Left cardiac atrium (tissue), 4 donors: ENCODE measurements at places on chromosomes 16 and 17. TPM values are rescaled to one million over a fixed set of nuclear protein-coding genes. Genes with fewer than 3 reads are reported as not detected.

Gene ZNF469
- 1.7 TPM for total RNA-seq

Gene SLC2A4
- 87.6 TPM for total RNA-seq

Gene DECR2
- 8.9 TPM for total RNA-seq

Gene DBNDD1
- 2.6 TPM for total RNA-seq

Gene TSNAXIP1
- total RNA-seq: 0.74 TPM

Gene HS3ST3A1
- 0.27 TPM for total RNA-seq

Gene C17orf75
- total RNA-seq: 15.0 TPM

Gene LRRC37A3
- total RNA-seq: 9.6 TPM

DNA sequence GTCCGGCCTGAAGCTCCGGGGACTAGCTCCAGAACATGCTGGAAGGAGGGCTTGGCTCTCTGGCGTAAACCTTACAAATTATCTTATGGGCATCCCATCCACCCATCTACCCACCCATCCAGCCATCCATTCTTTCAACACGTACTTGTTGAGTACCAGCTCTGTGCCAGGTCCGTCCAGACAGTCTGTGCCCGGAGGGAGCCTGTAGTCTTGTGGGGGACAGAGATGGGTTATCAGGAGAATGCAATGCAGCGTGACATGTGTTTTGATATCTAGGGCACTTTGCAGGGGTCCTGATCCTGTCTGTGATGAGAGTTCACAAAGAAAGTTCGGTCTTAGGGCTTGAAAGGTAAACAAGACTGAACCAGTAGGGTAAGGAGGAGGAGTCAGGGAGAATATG, 4.1 kb upstream of the SLC13A2 start:
- DNase-seq: no peak

DNA sequence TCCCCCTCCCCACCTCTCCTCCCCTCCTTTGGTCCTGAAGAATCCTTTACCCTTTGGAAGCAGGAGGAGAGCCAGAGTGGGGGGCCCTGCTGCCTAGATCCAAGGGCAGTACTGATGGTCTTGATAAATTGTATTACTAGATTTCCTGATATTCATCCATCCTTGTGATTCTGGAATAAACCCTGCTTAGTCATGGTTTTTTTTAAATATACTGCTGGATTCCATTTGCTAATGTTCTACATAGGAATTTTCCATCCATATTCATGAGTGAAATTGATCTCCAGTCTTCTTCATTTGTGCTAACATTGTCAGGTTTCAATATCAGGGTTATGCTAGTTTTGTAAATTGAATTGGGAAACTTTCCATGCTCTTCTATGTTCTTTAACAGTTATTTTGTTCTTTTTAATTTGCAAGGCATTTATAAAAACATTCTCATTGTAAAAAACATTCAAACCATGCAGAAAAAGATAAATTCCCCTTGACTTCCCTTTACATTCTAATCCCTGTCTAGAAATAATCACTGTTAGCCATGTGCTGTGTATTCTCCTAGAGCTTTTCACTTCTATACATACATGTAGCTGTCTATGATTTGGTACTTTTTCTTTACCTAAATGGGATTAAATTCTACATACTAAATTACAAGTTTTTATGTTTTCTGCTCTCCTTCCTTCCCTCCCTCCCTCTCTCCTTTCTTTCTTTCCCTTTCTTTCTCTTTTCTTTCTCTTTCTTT, 56.7 kb downstream of the CCDC42 start:
- DNase-seq: no peak

DNA sequence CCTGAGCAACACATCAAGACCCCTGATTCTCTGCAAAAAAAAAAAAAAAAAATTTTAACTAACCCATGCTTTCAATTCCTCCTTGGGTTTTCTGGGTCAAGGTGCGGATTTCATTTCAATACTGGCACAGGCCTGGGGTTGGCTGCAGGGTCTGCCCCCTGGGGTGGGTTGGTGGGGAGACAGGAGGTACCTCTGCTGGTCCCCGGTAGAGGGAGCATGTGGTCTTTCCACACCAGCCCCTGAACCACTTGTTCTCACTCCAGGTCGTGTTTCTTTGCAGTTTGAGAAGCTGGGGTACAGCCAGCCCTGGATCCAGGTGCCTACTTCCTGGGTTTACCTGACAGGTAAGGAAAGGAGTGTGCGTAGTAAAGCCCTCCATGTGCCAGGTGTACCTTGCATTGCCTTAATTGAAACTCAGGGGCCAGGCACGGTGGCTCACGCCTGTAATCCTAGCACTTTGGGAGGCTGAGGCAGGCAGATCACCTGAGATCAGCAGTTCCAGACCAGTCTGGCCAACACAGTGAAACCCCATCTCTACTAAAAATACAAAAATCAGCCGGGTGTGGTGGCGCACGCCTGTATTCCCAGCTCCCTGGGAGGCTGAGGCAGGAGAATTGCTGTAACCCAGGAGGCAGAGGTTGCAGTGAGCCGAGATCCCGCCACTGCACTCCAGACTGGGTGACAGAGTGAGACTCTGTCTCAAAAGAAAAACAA, 21.8 kb downstream of the SDR42E2 start:
- no peak for DNase-seq

- DNase-seq: no peak
Measured at GRCh38 chr17:72460711-72461110, 339.9 kb downstream of the SOX9 start.

DNA sequence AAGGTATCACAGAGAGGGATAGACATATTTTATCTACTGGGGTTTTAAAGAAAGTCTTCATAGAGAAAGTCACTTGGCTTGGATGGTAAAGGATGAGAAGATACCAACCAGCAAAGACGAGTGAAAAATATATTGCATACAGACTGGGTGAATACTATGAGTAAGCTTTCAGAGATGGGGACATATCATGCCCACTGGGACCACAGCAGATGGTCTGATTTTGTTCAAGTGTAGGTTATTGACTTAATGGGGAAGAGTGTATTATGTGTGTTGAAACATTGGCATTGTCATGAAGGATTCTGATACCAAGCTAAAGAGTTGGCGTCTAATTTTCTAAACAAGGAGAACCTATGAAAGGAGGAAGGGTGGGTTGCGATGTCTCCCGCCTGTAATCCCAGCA, 13.8 kb upstream of the MMD start:
- no peak for DNase-seq

GRCh38 chr17:57313097-57313835, 56.9 kb downstream of the MSI2 start:
- no peak for DNase-seq

DNA sequence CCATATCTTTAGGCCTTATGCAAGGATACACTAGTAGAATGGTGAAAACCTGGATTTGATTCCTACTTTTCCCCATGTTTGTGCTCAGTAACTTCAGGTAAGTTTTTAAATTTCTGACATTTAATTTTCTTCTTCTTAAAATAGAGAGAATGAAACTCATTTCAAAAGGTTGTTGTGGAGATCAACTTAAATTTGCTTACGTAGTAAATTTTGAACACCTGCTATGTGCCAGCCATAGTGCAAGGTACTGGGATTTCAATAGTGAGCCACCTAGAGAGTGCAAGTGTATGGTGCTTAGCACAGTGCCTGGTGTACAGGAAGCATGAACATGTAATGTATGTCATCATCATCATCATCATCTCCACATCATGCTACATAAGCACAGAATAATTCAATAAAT, 73.6 kb upstream of the SMIM36 start:
- no peak for DNase-seq

DNA sequence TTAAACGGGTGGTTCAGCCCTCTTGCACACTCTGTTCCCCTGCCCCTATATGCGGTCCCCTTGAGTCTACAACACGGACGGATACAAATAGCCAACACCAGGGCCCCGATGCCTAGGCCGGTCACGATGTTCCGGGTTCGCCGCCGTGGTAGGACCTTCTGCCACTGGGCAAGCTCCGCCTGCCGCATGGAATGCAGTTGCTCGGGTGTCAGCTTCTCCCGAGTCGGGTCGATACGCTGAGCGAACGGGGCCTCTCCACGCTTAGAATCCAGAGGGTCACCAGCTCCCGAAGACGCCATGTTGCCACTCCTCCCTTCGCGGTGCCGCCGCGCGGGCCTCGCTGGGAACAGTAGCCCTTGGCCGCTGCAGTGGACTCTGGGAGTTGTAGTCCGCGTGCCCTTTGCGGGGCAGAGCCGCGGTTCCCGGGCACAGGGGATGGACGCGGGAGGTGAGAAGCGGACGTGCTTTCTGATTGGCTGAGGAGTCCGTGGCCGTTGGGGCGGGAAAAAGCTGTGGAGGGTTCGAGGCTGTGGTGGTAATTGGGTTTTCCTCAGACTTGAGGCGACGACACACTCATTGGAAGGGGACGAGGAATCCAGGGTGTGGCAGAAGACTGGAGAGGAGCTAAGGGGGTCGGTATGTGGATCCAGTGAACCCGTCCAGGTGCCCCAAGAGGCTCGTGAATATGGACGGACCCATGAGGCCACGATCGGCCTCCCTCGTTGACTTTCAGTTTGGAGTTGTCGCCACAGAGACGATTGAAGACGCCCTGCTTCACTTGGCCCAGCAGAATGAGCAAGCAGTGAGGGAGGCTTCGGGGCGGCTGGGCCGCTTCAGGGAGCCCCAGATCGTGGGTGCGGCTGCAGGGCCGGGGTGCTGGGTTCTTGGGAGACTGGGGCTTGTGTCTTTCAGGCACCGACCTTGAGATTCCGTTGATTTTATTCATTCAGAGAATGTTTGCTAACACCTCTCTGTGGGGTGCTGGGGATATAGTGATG, at the start of the genes CNTD1 and COA3:
Gene CNTD1 (plus strand): TSS at position 479 of the 998 bp plus-strand sequence. CDS start 207 bp downstream, at position 686.
Gene COA3 (minus strand): TSS at position 322 of the 998 bp plus-strand sequence. CDS start 23 bp downstream, at position 299.
- DNase-seq: peak; percentile 92

- DNase-seq: no peak
Measured at GRCh38 chr16:13997933-13998332, 73.2 kb upstream of the MRTFB start.

DNA sequence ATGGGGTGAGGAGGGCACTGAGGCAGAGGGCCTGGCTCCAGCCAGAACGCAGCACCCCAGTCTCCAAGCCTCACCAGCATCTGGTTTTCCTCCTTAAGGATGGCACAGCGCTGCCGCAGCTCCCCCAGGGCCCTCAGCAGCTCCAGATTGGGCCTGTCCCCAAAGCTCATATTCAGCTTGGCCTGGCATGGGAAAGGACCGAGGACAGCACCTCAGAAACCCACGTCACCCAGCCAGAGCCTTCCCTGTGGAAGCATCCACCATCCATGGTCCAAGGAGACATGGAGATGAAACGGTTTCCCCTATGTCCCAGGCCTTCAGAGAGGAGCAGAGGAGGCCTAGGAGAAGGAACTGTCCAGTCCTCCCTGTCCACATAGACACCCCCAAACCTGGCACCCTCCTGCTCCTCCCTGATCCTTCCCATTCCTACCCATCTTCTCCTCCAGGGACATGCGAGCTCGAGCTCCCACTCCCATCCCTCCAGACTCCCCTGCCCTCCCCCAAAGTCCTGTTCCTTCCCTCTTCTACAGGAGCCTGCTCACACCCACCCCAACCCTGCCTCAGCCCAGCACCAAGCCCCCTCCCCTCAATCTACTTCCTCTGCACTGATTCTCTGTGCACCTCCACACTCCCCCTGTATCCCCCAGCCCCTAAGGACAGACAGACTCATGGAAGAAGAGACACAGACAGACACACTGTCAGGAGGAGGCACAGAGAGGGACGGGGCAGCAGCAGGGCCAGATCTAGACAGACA, 1.8 kb downstream of the TSPOAP1 start:
- DNase-seq: peak; percentile 11

- DNase-seq: no peak
Measured at GRCh38 chr16:68991075-68991474, 114.4 kb upstream of the HAS3 start.

DNA sequence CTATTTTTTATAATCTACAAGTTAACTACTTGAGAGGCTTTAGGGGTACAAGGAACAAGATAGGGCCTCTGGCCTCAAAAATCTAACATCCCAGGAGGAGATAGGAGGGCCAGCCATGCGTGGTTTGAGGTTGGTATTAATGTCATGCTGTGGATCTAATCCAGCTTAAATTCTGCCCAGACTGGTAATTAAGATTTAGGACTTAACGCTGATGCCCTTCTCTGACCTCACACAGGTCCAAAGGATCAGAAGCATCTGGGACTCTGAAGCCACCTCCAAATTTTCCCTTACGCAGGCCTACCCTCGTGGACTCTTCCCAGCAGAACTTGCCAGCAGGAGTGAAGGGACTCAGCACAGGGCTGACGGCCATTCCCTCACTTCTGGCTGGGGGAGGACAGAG, 15.1 kb downstream of the SLC6A4 start:
- no peak for DNase-seq

DNA sequence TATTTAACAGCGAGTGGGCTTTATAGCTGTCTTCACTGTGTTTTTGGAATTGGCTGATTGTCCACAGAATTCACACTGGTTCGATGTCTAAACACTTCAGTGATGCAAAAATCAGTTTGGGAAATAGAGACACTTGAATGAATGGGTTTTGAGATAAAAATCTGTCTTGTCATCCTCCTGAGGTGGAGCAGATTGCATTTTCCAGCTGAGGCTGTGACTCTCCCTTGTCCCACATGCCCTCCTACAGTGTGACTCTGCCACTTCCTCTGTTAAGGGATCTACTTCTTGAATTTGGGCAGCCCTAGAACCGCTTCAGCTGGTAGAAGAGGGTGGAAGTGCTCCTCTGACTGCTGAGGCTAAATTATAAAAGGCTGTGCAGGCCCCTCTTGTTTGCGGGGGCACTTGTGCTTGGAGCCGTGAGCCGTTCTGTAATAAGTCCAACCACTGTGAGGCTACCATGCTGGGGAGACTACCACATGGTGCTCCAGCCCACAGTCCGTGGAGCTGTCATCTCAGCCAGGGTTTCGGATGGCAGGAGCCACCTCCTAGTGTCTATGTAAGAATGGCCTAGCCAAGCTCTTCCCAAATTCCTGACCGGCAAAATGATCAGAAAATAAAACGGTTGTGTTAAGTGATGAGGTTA, 175.9 kb downstream of the SPECC1 start:
- no peak for DNase-seq

GRCh38 chr17:19485800-19486340, 47.8 kb upstream of the SLC47A1 start:
- DNase-seq: no peak

DNA sequence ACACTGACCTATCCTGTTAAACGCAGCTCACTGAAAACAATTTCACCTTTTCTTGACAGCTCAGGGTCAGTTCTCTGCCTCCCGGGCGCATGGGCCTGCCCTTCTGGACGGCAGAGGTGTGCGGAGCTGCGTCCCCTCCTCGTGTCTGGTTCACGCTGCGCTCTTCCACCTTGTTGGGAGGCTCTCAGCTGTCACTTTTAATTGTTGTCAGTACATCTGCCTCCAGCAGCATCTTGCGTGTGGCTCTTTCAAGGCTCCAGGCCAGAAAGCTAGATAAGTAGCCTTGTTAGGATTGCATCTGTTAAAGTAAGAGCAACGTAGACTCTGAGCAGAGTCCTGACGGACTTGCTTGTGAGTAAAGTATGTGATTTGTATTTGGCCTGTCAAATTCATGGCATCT, 59.4 kb downstream of the MGAT5B start:
- DNase-seq: no peak

GRCh38 chr17:57615836-57616757, 129.0 kb downstream of the CCDC182 start:
- DNase-seq: no peak

GRCh38 chr16:9820476-9821246, 361.6 kb downstream of the GRIN2A start:
- DNase-seq: no peak

- DNase-seq: no peak
Measured at GRCh38 chr16:2854700-2855309, 3.2 kb downstream of the PRSS22 start.
